Immature natural killer cell (primary cell): ENCODE measurements at places on chromosomes 7 and 10.

DNA sequence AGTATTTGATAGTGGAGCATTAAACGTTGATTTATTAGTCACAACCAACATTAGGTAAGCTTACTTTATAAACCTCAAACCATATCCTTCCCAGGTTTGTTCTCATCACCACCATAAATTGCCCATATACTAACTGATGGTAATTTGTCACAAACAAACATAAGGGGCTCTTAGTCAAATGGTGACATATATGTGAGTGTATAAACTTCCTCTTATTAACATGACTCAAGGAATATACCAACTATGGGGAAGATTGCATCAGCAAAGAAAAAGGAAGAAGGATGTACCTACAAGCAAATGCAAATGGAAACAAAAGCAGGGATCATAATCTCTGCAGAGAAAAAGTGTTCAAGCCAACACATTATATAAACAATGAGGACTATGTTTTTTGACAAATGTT lies 418.2 kb upstream of the AKR1E2 start:
- no peak for DNase-seq

- peak; percentile 12 for DNase-seq
Measured at GRCh38 chr7:155815332-155816191, 3.3 kb upstream of the SHH start.

DNA sequence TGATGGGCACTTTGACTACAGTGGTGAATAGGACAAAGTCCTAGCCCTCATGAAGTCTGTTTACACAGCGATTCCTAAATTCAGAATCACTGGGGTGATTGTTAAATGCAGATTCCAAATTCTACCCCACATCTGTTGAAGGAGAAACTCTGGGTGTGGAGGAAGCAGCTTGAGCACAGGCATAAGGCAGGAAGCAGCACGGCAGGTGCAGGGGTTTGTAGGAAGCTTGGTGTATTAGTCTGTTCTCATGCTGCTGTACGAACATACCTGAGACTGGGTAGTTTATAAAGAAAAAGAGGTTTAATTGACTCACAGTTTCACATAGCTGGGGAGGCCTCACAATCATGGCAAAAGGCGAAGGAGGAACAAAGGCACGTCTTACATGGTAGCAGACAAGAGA lies 5.1 kb downstream of the AKR1E2 start:
- no peak for DNase-seq

- no peak for DNase-seq
Measured at GRCh38 chr7:113084496-113085172, 2.0 kb downstream of the GPR85 start.

DNA sequence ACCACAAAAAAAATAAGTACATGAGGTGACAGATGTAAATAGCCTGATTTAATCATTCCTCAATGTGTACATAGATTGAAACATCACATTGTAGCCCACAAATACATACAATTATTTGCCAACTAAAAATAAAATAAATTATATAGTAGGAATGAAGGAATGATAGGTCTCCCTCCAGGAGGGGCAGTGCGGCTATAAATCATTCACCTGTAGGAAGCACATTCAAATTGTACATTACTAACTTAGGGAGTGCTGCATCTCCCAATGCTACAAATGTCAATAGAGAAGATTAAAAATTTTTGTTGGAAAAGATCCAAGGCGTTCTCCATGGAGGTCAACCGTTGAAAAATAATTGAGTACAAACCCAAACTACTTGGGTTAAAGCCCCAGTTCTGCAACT lies 4.2 kb downstream of the KBTBD2 start:
- DNase-seq, result no peak

GRCh38 chr7:104096683-104097082 lies 107.2 kb upstream of the RELN start:
- no peak for DNase-seq

GRCh38 chr7:125122173-125122572 lies 192.5 kb upstream of the POT1 start:
- DNase-seq, result no peak

DNA sequence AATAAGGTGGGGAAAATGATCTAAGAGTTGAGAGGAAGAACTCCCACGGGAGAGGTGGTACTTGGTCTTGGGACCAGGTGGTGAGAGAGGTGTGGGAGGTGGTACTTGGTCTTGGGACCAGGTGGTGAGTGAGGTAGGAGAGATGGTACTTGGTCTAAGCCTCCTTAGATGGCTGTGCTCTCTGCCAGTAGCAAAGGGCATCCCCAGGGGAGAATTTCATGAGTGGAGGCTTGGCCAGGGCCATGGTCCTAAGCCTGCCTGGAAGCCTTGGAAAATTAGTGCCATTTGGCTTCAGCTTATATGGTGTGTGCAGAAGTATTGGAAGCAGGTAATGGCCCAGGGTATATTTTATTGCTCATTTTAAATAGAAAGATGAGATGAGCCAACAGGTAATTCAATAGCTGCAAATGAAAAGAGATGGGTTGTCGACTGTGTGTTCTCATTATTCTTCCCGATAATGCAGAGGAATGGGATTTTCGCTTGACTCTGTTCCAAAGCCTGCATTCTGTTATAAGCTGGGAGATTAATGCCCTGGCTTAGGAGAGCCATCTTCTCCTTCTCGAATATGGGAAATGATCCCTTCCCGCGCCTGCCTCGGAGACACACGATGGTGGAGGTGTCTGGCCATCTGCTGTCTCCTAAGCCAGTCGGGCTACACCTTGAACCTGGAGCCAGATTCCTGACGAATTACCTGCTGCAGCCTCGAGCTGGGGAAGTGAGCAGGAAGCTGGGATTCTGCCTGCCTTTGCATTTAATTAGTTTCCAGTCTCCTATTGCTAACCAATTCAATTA lies 287.8 kb downstream of the GALNT17 start:
- DNase-seq, result no peak

DNA sequence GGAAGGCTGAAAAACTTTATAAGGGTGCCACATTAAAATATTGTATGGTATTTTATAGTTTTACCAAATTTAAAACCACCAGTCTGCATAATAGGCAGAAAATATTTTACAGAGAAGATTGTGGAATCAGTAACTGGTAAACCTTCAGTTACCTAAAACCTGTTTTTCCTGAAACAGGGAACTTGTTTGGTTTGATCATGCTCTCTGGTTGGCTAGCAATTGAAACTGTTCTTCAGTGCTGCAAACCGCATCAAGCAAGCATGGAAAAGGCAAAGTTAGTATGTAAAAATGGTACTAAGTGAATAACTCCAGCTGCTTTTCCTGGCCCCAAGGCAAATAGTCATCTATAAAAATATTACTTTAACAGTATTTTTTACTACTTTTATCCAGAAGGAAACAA lies 316.9 kb upstream of the LRRN3 start:
- no peak for DNase-seq

- no peak for DNase-seq
Measured at GRCh38 chr10:33566001-33566400, 231.5 kb upstream of the NRP1 start.

DNA sequence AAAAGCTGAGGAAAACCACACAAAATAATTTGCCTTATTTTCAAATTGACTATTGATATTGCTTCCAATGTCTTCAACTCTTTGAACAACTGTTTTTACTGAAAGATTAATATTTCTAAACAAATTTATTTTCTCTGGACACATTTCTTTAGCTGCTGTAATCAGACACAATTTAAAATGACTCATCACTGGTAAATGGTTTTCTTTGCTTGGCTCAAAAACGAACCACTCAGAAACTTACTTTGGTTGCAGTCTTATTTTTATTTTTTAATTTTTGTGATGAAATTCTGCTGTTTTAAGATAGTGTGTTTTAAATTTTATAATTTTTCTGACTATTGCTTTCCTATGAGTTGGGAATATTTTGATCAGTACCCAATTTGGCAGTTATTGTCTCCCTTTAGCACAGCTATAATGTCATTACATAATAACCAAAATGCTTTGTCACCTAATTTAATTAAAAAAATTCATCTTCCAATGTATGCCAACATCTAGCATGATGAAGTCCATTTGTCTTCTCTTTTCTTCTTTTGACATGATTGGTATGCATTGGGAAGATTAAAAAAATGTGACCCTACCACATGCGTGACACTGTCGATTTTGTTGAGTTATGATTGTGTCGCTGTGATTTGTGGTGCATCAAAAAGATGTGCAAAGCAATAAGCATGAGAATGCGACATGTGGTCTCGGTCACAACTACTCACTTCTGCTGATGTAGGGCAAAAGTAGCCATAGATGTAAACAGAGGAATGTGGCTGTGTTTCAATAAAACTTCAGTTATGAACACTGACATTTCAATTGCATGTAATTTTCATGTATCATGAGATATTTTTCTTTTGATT lies 222.3 kb downstream of the SUGCT start:
- no peak for DNase-seq

DNA sequence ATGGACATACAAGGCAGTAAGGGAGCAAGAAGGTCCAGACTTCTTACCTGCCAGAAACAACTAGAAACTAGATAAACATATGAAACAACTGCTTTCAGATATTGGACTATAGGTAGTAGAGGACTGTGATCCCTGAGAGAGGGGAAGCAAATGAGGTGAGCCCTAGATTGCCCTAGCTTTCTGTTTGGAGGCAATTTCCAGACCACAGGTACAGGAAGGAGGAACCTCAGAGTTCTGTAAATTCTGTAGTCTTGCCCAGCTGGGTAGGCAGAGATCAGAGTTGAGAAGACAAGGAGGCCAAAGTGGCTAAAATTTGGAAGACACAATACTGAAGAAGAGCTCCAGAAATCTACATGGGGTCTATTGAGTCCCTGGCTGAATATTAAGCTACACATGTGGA lies 21.0 kb downstream of the CDK6 start:
- DNase-seq, result no peak

DNA sequence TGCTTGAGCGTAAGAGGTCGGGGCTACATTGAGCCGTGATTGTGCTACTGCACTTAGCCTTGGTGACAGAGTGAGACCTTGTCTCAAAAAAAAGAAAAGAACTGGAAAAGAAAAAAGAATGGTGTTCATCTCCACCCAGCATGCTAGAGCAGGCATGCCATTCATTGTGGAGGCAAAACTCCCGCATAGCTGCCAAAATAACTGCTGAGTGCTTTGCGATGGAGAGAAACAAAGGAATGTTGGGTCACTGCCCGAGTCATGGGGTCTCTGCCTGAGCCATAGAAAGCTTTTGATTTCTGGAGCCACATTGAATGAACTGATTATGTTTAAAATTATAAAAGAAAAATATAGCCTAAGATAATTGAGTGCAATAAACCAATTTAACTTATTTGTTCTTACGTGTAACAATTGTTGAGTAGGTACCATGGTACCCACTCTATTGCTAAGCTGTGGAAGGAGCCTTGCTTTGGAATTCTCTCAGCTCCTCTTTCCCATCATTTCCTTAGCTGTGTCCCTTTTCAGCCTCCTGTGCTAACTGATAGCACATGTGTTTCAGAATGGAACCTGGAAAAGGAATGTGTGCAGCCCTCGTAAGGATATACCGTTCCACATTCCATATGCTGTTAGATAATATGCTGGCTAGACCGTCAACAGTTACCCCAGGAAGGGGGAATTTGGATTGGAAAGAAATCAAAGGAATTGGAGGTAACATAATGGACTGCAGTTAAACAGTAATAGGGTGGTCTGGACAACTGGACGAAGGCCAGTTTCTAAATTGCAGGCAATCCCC lies 99.0 kb downstream of the KIAA1217 start:
- no peak for DNase-seq

DNA sequence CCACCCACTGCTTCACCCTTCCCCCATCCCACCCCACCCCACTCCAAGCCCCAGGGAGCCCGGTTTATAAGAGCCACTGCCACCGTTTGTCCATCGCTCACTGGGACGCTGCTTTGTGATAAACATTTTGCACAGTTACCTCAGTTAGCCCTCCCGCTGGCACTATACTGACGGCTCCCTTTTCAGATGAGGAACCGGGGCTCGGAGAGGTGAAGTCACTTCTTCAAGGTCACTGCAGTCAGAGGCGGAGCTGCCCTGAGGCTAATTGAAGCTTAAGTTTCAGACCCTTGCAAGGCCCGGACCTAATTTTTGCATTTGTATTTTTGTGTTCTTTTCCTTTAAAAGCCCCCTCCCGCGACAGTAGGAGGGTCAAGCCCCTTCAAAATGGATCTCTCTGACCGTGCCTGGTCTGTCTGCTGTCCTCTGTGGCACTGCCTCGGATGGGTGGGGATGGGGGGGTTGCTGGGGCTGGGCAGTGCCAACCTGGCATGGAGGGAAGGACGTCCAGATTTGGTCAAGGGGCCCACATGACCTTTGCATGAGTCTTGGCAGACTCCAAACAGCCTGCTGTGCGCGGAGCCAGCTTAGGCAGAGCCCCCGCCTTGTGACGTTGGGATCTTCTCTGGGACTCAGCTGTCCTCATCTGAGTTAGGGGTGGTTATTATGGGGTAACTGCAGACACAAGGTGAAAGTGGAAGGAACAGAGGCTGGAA lies 17.7 kb upstream of the NODAL start:
- no peak for DNase-seq

DNA sequence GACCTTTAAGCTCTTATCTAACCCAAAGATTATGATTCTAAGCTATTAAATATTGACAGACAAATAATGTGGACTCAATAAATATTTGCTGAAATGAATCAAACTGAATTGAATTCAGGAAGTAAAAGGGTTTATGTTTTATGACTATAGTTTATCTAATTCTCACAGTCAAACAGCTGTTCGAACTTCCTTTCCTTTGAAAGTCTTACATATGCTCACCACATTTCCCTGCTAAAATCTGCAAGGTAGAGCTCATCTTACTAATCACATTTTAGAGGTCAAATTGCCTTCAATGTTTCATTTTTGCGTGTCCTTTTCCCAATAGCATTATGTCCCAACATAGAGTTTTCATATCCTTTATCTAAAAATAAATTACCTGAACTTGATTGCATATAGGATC lies 154.9 kb upstream of the PPP1R3A start:
- DNase-seq, result no peak

DNA sequence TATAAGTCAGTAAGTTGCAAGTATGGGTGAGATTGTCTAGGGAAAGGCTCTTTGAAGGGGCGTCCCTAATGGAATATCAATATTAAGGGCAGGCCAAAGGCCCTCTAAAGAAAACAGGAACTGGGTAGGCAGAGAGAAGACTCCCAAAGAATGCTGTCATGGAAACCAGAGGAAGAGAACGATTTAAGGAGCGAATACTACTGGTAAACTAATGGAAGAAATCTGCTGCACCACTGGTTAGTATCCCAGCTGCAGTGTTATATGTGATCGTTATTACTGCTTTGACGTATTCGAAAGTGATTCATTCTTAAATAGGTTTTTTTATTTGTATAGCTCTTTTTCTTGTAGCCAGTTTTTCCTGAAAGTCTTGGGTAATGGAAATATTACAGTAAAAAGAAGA lies 1.3 kb downstream of the CASP2 start:
- DNase-seq, result no peak

GRCh38 chr10:103713676-103714075 lies 141.7 kb downstream of the SH3PXD2A start:
- DNase-seq, result no peak

DNA sequence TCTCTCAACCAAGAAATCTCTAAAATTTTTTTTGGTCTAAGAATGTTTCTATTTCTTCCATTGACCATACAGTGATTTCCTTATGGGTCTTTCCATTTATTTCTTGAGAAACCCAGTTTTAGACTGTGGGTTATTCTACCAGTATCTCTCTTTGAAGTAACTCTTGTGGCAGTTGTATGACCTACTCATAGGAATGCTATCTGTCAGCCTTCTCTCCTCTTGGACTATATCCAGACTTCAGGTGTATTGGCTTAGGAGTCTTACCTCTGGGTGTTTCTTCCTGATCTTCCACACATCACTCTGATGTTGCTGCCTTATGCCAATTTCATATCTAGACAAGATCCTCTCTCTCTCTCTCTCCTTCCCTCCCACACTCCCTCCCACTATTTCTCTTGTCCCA lies 178.1 kb downstream of the BMPER start:
- no peak for DNase-seq
